ENCODE measurements at places on chromosomes 13 and 19.

DNA sequence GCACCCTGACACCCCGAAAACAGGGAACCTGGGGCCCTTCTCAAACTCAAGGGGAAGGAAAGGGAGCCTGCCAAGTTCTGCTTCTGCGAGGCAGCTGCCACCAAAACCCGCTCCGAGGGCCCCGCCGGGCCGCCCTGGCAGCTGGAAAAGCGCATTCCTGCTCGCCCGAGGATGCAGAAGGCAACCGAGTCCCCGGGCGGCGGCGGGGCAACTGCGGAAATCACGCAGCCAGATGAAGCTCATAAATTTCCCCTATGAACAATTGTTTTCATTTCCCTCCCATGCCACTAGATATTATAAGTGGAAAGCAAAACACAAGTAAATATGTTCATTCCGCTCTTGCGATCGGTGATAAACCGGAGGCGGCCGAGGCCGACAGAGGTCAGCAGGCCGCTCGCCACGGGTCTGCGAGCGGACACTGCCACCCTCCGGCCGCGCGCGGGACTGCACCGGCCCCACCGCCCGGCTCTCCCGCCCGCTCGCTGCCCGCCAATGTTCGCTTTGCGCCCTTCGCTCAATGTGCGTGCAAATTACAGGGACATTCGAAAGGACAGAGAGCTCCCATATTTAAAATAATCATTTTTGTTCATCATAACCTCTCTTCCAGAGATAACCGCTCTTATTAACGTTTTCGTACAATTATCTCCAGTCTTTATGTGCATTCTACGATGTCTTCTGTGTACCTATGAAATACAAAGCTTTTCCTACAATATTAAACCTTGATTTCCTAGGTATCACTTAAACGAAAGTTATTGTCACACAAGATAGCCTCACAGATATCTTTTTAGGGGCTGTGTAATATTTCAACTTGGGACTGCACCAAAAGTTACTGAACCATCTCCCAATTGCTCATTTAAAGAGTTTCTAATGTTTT lies 120.8 kb upstream of the ZNF507 start:
- DNase-seq, result peak; percentile 55

DNA sequence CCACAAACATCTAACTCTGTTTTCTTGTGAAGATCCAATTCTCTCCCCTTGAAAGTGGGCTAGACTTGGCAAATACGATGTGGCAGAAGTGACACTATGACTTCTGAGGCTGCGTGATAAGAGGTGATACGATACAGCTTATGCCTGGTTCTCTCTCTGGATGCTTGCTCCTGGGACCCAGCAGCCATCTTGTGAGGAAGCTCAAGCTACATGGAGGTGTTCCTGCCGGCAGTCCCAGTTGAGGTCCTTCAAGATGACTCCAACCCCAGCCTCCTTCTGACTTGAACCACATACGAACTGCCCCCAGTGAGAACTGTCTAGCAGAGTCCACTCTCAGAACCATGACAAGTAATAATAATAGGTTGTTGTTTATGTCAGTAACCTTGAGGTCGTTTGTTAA lies 10.7 kb upstream of the FEM1A start:
- no peak for DNase-seq

DNA sequence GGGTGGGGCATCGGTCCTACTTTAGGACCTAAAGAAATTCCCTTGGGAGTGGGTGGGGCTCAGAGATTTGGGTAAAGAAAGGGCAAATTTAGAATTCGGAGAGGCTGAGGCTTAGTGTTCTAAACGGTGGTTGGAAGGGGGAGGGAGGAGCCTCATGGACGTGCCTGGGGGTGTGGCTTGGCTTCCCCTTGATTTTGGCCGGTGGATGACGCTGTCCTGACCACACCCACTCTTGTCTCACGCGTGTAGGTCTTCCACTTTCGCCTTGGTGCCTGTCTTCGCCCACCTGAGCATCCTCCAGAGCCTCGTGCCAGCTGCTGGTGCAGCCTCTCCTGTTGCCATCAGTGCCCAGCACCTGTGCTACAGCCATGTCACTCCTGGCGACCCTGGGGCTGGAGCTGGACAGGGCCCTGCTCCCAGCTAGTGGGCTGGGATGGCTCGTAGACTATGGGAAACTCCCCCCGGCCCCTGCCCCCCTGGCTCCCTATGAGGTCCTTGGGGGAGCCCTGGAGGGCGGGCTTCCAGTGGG lies 1.2 kb upstream of the NUP62 start:
- DNase-seq, result peak; percentile 18

GRCh38 chr13:51767100-51767499 lies 36.9 kb downstream of the DHRS12 start:
- no peak for DNase-seq

DNA sequence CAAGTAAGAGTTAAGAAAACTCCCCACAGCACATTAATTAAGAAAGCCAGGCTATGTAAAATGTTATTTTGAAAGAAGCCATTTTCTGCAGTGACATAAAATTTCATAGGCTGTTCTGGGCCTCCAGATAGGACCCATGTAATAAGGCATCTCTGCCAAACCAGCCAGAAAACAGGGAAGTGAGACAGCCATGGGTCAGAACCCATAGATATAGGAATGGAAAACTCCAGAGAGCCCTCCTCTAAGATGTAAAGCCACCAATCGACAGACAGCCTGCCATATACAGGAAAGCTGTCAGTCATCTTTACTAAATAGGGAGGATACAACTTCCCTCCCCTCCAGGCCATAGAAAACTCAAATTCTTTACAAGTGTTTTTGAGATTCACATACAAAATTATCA lies 493.3 kb downstream of the COG6 start:
- no peak for DNase-seq

DNA sequence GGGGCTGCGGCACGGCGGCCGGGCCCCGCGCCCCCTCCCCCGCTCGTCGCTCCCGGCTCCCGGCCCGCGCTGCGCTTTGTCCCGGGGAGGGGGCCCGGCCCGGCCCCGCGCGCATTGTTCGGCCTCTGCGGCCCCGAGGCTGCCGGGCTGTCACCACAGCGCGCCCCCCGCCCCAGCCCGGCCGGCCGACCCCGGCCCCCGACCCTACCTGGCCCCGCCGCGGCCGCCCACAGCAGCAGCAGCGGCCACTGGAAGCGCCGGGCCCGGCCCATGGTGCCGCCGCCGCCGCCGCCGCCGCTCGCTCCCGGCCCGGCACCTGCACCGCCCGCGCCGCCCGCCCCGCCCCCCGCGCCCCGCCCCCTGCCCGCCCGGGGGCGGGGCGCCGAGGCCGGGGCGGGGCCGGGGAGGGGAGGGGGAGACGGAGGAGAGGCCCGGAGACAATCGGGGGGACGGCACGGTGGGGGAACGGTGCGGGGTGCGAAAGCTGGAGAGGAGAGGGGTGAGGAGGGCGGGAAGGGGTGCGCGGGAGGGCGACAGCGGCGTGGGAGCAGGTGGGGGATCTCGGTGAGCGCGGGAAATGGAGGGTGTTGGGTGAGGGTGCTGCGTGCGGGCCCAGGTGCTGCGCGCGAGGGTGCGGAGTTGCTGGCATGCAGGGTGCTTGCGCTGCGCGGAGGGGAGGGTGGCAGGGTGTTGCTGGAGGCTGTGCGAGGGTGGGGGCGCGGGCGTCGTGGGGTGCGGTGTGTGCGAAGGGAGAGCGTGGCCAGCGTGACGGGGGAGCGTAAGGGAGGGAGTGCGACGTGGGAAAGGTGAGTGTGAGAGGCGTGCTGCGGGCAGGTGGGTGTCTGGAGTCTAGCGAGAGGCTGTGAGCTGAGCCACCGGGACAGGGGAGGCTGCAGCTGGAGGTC lies at the start of gene CADM4:
CADM4 (minus strand) TSS at position 332 of the 905 bp plus-strand sequence; CDS start at position 272, 60 bp downstream.
- peak; percentile 28 for DNase-seq

DNA sequence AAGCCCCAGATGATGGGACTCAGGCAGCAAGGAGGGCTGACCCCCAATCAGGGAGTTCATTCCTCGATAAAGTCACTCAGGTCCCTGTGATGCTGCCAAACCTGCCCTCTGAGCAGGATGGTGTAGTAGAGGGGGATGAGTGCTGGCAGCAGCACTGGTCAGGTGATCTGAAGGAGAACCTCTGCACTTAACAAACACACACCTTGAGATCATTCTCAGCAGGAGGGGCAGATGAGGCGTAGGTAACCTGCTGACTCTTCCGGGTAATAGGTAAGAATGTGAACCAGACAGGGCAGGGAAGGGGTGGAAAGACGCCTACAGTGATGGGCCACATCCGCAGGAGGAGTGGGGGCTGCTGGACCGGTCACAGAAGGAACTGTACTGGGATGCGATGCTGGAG lies 3.2 kb downstream of the ZNF446 start:
- no peak for DNase-seq

GRCh38 chr13:45630791-45631190 lies 15.3 kb upstream of the ERICH6B start:
- peak; percentile 50 for DNase-seq

Measured in ELR (cell line).